Choroid plexus epithelial cell (primary cell): ENCODE measurements at places on chromosomes 7 and 10.
A peak's percentile ranks its signal among the peaks of the same experiment; 100 is the strongest.

DNA sequence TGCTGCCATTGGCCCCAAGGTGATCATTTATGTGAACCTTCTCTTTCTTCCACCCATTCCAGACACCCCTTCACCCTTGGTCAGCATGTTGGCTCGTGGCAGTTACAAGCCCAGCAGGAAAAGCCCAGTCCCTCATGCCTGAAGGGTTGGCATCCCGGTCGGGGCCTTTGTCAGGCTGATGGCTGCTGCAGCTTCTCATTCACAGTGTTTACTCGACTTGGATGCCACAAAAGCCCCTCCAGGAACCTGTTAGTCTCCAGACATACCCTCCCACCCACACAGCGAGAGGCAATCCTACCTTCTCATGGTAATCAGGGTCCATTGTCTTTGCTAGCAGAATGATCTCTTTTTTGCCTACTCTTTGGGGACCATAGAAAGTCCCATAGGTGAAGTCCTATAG, 200.8 kb upstream of the PFKP start:
- no peak for DNase-seq

DNA sequence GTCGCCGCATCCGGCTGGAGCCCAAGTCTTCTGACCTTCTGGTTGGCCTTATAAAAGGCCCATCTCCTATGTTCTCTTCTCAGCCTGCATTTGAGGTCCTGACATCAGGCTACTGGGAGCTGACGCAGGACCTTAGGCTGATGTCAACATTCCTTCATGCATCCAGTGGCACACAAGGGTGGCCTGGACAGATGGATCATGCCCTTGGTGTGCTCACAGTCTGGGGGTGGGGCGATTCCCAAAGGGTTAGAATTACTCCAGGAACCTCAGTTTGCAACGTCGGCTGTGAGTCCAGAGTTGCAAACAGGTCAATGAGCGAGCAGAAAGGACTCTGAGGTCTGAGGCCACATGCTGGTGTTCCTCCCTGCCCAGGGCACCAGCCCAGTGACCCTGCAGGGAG, 8.2 kb upstream of the CLIP2 start:
- peak; percentile 65 for DNase-seq

- DNase-seq, result no peak
Observed at GRCh38 chr10:106707657-106708056, 456.8 kb downstream of the SORCS1 start.

DNA sequence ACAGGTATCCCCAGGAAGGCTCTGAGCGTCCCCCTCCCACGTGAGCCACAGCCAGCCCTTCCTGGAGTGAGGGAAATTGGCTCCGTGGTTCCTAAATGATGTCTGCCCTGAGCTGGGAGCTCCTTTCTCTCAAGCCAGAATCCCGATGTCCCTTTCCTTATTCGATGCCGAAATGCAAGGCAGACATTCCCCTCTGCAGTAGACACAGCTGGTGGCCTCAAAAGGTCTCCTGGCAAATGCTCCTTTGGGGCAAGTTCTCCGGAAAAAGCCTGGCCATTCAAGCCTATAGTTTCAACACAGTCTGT, 98.9 kb downstream of the HIP1 start:
- no peak for DNase-seq

DNA sequence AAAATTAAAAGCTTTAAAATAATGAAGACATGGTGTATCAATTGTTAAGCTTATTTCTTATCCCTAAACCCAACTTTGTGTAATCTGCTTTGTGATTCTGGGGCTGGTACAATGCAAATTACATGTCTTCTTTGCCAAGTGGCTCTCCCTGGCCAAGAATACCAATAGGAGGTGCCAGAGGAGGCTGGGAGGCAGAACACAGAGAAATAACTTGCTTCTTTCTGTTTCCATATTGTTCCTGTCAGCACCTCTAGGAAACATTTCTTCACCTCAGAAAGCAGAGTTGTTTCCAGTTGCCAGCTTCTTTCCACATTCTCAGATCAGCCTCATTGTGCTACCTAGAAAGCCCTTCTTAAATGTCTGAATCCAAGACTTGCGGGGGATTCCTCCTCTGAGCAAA, 174.4 kb downstream of the MDFIC start:
- DNase-seq, result peak; percentile 52

- DNase-seq, result no peak
Observed at GRCh38 chr10:112615269-112615668, 168.3 kb downstream of the VTI1A start.

- no peak for DNase-seq
Observed at GRCh38 chr7:130281260-130281659, 11.7 kb upstream of the CPA4 start.

DNA sequence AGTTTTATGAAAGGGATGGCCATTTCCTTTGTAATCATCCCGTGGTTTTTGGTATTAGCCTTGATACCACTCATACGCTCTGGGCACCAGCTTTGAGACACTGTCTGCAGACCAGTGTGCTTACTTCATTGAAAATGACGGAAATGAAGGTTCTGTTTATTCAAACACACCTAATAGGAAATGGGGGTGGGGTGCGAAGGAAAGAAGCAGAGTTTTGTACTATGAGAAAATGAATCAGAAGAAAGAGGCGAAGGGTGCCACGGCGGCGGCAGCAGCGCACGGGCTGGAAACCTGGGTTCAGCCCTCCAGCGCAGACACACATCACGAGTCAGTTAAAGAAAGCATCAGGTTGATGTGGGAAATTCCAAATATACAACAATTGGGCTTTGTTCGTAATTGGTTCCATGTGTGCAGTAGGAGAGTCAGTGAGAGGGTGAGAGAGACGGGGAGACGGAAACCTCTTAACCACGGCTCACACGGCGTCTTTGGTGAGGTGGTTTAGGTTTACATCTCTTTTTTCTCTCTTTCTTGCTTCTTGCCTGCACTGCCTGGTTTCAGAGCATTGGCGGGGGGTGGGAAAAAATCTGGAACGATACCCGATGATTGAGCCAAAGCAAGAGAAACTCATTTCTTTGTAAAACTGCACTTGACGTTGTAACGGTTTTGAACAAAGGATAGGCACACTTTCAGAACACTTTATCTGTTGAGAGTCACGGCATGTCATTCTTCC, 321.2 kb downstream of the FRMD4A start:
- peak; percentile 63 for DNase-seq

- no peak for DNase-seq
Observed at GRCh38 chr7:44308596-44309270, 16.7 kb downstream of the CAMK2B start.

DNA sequence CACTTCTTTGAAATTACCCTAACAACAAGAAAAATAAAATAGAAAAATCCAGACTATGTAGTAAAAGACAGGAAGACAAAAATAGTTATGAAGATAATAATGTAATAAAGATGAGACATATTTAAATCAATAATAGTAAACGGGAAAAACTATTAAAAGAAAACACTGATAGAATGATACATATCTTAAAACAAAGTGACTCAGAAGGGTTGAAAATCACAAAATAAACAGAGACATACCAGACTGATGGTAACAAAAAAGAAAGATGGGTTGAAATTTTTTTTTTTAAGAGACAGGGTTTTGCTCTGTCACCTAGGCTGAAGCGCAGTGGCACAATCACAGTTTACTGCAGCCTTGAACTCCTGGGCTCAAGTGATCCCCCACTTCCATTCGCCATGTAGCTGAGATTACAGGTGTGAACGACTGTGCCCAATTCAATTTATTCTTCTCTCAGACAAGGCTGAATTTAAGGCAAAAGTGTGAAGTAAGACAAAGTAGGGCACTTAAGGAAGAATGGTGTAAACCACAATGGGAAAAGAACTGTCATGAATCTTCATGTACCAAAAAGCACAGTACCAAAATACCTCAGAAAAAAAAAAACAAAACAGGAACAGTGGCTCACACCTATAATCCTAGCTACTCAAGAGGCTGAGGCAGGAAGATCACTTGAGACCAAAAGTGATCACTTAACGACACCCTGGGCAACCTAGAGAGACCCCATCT, 47.4 kb downstream of the LMBR1 start:
- no peak for DNase-seq

GRCh38 chr7:147992698-147993097, 597.9 kb upstream of the C7orf33 start:
- DNase-seq, result no peak

DNA sequence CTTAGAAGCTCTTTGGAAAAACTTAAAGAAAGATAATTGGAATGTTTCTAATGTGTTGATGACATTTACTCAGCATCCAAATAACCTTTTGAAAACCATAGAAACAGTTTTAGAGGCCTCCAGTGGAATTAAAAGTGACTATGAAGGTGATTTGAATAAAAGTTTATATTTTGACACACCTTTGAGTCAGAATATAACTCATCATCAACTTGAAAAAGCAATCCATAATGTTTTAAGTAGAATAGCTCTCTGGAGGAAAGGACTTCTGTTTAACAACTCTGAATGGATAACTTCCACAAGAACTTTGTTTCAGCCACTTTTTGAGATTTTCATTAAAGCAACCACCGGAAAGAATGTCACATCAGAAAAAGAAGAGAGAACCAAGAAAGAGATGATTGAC, 108.2 kb downstream of the ABCA13 start:
- DNase-seq, result no peak

DNA sequence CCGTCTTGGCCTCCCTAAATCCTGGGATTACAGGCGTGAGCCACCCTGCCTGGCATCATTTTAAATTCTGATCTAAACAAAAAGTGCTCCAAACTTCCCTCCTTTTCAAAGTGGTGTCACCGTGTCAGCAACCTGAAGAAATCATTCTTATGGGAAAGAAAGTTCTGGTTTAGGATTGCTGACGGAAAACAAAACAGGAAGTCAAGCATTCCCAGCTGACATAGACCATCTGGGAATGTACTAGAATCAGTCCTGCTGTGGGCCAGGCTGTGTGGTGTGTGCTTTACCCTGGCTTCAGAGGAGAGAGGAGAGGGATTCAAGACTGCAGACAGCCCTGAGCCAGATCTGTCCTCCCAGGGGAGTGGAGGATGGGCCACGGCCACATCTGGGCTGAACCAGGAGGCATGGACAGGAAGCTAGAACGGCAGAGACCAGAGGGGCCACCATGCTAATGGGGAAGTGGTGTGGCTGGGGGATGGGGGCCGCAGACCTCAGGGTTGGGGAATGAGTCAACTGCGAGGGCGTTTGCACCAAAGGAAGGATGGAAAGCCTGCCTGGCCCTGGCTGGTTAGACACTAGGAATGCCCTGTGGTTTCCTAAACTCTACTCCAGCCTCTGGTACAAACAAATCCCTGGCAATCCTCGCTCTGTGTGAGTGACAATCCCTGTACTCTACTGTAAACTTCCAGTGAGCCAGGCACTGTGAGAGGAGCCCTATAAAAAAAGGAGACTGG, 16.7 kb upstream of the CLIP2 start:
- DNase-seq, result peak; percentile 93

- DNase-seq, result no peak
Observed at GRCh38 chr7:76310102-76310957, 7.9 kb downstream of the HSPB1 start.

DNA sequence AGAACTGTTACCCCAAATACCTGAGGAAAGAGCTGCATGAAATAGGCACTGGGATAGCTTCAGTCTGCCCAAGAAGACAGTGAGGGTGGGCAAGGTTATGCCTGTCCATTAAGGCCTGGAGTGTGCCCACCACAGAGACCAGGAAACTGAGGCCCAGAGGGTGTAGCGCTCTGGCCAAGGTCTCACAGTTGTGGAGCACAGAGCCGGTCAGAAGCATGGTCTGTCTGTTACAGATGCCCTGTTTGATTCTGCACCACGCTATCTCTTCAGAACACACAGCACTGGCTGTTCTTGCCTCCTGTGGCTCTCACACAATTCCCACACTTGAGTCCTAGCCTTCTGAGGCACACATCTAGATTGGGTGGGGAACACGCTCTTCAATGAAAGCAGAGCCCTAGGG, 261.4 kb downstream of the GRID1 start:
- no peak for DNase-seq

DNA sequence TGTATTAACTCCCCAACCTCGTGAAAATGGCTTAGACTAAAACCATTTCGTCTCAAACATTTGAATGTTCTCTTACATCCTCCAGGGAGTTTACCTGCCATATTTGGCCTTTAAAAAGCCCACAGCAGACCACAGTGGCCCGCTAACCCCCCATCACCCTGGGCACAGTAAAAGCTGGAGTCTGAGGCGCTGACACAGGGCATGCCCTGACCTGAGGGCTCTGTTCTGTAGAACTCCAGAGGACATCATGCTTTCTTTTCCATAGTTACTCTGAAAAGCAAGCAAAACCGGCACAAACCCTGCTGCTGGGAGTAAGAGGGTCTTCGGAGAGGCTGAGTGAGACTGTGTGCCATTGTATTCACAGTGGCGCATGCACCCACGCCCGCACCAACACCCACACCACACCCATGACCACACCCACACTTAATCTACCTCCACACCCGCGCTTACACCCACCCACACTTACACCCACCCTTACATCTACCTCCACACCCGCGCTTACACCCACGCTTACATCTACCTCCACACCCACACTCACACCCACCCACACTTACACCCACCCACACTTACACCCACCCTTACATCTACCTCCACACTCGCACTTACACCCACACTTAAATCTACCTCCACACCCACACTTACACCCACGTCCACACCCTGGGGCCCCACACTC, 32.1 kb downstream of the LRRC27 start:
- DNase-seq, result peak; percentile 9

- peak; percentile 55 for DNase-seq
Observed at GRCh38 chr10:80500572-80501380, 36.9 kb upstream of the SH2D4B start.

GRCh38 chr10:105149371-105149891, 508.3 kb downstream of the SORCS3 start:
- no peak for DNase-seq

DNA sequence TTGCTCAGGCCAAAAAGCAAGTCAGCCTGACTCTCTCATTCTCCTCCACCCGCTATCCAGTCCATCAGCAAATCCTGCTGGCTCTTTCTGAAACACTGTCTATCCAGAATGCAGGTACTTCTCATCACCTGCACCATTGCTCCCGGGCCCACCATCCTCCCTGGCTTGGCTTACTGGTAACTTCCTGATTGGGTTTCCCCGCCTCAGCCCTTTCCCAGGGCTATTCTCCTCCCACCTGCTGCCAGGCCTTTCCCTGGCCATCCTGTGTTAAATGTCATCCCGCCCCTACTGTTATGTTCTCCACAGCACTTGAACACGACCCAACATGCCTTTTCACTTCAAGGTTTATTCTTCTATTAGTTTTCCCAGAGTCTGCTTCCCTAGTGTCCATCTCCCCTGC, 124.0 kb downstream of the CNNM2 start:
- DNase-seq, result no peak

DNA sequence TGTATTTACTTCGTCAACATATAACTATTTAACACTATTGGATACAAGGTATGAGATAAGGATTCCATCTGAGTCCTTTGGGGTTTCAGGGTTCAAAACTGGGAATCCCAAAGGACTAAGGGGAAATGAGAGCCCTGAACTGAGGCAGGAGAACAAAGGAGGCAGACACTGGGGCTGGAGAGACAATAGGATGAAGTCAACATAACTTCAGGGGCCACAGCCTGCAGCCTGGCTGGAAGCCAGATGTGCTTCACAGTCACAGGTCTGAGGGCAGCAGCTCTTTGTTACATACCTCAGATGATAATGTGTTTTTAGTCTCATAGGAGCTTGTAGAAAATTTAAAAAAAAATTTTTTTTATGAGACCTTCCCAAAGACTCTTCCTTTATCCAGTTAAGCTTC, 73.3 kb downstream of the NRF1 start:
- DNase-seq, result peak; percentile 39

- peak; percentile 98 for DNase-seq
Observed at GRCh38 chr7:100034871-100035510, 14.6 kb upstream of the ZSCAN21 start.
